Thoracic aorta (tissue), 2 donors: ENCODE measurements at places on chromosomes 7 and 10. TPM values are rescaled to one million over a fixed set of nuclear protein-coding genes. Genes with fewer than 3 reads are reported as not detected.

GRCh38 chr7:81810476-81811155, 40.8 kb upstream of the HGF start:
- no peak for DNase-seq
- no peaks in the 10 kb centered on the region for H3K4me1 ChIP-seq
- H3K27me3 ChIP-seq, result no peaks in the 10 kb centered on the region
- H3K36me3 ChIP-seq, result no peaks in the 10 kb centered on the region
- H3K27ac ChIP-seq, result no peak overlapping the region

GRCh38 chr10:113438652-113439051, 114.2 kb upstream of the HABP2 start:
- H3K4me3 ChIP-seq, result no peak overlapping the region
- no peaks in the 10 kb centered on the region for H3K36me3 ChIP-seq
- no peak for DNase-seq
- no peaks in the 10 kb centered on the region for H3K27me3 ChIP-seq
- H3K4me1 ChIP-seq, result no peaks in the 10 kb centered on the region
- H3K27ac ChIP-seq, result no peak overlapping the region

DNA sequence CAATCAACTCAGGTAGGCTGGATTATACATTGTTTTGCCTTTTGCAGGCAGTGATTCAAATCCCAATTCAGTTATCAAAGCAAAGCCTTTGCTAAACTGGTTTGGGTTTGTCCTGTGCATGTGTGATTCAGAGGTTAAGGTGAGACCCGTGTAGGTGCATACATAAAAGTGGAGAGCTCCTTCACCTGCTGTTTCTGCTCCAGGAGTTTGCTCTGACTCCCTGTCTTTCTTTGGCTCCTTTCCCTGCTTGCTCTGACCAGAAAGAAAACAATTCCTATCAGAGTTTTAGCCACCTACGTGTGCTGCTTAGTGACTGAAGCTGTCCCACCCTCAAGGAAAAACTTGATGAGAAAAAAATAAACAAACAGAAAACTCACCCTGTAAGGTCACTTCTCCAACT, 101.1 kb downstream of the TPST1 start:
- H3K27ac ChIP-seq, result no peak overlapping the region
- H3K4me3 ChIP-seq, result no peak overlapping the region
- no peak for DNase-seq

DNA sequence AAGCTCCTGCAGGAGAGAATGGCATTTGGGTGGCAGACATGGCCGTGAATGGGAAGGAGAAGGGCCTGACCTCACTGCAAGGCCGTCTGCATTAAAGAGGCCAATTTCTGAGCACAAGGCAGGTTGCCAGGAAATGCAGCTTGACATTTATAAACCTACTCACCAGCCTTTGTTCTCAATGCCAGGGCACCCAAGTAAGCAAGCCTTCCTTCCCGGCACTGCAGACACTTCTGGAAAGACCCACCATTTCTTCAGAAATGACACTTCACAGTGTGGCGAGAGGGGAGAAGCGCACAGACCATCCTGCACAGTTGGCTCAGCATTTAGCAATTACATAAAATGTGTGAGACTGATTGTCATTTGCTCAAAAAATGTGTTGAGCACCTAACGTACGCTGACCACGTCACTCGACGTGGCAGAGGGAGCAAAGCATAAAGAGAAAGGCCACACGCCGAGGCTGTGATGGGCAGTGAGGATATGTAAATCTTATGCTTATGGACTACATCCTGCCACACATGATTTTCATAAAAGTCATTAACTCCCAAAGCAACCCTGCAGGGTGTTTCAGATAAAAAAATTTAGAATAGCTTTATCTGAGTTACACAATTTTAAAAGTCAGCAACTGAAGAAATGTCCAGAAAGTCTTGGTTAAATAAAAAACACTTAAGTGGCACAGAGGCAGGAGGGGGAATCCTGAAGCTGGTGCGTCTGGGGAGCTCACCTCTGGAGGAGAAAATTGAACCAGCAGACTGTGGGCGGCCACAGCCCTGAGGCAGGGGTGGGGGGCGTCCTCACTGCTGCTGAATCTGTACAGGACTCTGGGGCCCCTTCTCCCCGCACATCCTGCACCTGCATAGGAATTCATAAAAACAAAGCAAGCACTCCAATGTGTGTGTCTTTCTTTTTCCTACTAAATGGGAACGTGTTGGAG, 543.8 kb downstream of the PTPRN2 start:
- no peaks in the 10 kb centered on the region for H3K27me3 ChIP-seq
- H3K4me3 ChIP-seq, result no peak overlapping the region
- no peak overlapping the region for H3K27ac ChIP-seq
- no peaks in the 10 kb centered on the region for H3K4me1 ChIP-seq
- no peak for DNase-seq

DMBT1 gene
- not detected for total RNA-seq

GRCh38 chr10:96646751-96647166, 59.9 kb upstream of the TM9SF3 start:
- H3K36me3 ChIP-seq, result no peaks in the 10 kb centered on the region
- no peak for DNase-seq
- no peaks in the 10 kb centered on the region for H3K4me1 ChIP-seq

NEBL gene
- 1.4 TPM for total RNA-seq
